Muscle of leg (tissue), 16 donors: ENCODE measurements at places on chromosomes 4 and X.

DNA sequence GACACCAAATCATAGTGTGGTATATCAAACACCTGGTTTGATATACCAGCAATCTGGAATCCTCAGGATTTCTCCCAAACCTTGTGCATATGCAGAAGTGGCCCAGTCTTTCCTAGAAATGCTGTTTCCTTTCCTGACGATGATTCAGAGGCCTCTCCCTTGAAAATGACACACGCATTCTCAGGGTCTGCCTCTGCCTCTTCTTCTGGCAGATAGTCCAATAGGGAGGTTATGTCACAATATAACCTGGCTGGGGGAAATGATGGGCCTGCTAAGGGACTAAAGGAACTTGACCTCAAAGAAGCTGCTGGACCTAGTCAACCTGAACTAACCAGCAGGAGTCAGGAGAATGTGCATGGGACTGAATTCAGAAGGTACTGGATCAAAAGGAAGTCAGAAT, 435.2 kb downstream of the IDS start:
- no peak for DNase-seq

DNA sequence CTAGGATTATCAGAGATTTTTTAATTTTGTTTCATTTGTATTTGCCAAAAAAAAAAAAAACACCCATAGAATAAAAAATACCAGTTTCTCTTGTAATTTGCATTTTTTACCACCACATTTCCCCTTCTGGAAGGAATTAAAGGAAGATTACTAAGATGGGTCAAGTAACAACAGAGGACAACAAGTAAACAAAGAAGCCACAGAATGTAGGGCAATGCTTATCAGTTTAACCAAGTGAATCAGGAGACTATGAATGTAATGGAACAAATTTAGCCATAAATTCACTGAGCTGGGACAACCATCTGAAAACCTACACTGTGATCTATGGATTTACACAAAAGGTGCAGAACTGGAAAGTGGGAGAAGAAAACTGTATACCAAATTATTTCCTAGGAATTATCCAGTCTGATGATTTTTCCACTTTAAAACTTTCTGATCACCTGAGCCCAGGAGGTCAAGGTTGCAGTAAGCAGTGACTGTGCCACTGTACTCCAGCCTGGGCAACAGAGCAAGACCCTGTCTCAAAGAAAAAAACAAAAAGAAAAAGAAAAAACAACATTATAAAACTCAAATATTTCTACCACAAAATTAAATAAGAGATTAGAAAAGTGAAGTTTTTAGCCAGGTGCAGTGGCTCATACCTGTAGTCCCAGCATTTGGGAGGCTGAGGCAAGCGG, 32.4 kb downstream of the LRBA start:
- DNase-seq = no peak

DNA sequence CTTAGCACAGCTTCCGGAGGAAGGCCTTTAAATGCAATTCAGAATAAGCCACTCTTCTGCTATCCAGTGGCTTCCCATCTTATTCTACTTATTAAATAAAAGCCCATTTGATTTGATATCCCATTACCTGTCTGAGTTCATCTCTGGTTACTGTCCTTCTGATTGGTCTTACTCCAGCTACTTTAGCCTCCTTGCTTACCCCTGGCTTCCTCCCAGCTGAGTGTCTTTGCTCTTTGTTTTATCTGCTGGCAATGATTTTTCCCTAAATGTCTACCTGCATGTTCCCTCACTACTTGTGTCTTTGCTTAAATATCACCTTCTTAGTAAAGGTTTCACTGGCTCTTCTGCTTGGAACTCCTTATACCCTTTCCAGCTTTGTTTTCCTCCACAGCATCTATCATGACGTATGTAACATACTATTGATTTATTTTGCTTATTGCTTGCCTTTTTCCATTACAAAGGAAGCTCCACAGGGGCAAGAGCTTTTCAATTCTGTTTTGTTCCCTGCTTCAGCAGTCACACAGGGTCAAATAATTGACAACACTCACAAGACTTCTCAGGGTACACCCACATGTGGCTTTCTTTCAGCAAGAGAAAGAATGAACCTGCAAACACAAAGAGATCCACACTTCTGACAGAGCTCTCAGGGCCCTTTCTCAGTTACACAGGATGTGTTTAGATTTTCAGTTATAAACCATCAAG, 63.8 kb downstream of the TBC1D19 start:
- no peak for DNase-seq

DNA sequence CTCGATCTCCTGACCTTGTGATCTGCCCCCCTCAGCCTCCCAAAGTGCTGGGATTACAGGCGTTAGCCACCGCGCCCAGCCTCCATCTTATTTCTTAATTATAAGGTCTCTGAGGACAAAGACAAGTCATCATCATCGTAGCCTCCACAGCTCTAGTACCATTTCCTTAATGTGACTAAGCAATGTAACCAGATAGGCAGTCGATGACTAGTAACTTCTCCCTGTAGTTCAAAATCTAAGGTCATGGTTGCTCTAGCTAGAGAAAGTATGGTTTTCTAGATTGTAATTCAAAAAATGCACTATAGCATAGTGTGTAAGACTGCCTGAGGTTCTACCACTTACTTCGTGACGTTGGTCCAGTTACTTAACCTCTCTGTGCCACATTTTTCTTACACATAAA, 6.9 kb downstream of the SLC39A8 start:
- no peak for DNase-seq
